Brain microvascular endothelial cell (primary cell): ENCODE measurements at places on chromosomes 16 and 17.

GRCh38 chr16:69861292-69862030 lies 89.7 kb upstream of the CLEC18A start:
- peak; percentile 64 for DNase-seq

DNA sequence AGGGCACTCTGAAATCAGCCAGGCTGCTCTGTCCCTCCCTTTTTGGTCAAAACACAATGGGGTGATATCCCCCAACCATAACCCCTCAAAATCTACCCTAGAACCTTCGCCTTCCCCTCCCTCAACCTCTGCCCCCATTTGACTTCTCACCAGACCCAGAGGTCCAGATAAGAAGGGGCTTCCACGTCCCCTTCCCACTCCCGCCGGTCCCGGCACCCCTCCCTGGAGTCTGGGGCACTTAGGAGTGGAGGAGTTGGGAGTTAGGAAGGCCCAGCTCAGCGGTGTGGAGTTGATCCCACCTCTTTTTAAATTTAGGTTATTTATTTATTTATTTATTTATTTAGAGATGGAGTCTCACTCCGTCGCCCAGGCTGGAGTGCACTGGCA lies 619 bp upstream of the TMEM92 start:
- DNase-seq = no peak

DNA sequence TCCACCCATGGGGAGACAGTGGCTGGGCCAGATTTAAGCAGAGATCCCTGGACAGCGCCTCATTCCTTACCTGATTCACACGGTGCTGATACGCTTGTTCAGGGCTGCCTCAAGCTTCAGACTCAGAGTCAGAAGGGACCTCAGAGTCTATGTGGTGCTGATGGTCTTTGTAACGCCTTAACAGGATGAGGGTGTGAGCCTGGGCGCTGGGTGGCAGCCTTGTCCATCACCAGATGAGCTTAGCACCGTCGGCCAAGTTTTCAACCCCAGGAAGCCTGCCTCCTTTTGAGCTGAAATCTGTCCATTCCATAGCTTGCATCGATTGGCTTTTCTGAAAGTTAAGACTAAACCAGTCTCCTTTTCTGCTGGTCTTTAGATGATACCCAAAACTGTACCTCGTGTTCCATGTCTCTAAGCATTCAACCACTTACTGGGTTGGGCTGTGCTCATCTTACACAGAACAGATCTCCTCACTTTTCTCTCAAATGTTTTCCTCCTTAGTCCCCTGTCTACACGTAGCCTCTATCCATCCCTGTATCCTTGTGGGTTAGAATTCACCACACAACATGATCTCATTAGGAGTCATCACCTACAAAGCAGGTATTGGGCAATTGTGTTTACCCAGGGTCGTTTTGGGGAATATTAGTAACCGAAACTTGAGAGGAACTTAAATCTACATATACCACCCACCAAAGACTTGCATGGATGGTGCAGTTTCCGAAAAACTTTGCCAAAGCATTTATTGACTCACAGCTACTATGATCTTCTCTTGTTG lies 573.4 kb downstream of the CDH13 start:
- DNase-seq = no peak

GRCh38 chr17:17151541-17151940 lies 54.6 kb downstream of the PLD6 start:
- peak; percentile 15 for DNase-seq

DNA sequence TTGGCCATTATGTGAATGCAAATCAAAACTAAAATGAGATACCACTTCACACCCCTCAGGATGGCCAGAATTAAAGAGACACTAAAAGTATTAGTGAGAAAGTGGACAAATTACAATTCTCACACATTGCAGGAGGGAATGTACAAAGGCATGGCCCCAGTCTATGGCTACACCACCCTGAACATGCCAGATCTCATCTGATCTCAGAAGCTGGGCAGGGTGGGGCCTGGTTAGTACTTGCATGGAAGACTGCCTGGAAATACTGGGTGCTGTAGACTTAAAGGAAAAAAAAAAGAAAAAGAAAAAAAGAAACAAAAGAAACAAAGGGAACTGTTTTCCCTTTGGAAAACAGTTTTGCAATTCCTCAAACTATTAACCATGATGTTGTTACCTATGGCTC lies 97.0 kb upstream of the RBL2 start:
- DNase-seq = no peak

DNA sequence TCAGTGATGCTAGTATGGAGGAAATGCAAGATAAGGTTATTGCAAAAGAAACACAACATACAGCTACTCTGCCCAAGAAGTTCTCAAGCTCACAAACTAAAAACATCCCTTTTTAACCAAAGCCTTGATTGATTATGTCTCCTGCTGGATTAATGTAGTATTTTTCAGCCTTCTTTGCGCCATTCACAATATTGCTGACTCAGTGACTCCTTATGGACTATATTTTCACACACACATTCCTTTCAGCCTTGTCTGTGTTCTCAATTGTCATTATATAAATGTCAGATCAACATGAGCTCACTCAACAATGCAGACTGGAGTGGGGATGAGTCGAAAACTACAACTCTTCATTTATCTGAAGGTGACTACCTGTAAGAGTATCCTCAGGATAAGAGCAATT lies 579.3 kb upstream of the CDH8 start:
- DNase-seq = no peak

GRCh38 chr17:78016852-78017251 lies 58.3 kb downstream of the TNRC6C start:
- DNase-seq = no peak

DNA sequence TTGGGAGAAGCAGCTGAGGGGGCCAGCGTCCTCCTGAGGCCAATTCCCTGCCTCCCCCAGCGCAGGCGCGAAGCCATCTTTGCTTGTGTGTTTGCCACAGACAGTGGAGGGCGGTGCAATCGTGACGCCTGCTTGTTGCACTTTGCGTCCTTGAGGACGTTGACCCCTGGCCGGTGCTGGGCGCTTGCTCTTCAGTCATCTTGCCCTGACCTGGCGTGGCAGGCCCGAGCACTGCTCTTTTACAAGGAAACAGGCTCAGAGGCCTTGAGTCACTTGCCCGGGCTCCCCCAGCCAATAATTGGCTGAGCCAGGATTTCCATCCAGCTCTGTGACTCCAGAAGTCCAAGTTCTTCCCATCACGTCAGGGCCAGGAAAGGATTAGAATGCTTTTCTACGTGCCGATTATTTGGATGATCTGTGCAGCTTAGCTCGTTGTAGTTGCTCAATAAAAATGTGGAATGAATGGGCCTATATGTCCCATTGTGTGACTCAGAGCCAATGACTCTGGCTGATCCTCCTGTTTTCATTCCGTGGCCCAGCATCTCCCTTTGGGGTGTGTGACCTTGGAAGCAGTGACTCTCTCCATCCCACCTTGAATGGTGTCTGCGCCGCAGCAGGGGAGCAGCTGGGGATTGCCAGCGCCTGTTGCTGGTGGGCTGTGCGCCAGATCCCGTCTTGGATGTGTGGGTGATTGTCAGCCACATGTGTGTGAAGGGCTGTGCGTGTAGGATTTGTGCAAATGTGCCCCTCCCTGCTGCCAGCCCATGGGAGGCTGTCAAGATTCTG lies 214.1 kb downstream of the SEC14L1 start:
- peak; percentile 66 for DNase-seq

GRCh38 chr17:59761385-59762048 lies 54.1 kb downstream of the VMP1 start:
- peak; percentile 92 for DNase-seq

DNA sequence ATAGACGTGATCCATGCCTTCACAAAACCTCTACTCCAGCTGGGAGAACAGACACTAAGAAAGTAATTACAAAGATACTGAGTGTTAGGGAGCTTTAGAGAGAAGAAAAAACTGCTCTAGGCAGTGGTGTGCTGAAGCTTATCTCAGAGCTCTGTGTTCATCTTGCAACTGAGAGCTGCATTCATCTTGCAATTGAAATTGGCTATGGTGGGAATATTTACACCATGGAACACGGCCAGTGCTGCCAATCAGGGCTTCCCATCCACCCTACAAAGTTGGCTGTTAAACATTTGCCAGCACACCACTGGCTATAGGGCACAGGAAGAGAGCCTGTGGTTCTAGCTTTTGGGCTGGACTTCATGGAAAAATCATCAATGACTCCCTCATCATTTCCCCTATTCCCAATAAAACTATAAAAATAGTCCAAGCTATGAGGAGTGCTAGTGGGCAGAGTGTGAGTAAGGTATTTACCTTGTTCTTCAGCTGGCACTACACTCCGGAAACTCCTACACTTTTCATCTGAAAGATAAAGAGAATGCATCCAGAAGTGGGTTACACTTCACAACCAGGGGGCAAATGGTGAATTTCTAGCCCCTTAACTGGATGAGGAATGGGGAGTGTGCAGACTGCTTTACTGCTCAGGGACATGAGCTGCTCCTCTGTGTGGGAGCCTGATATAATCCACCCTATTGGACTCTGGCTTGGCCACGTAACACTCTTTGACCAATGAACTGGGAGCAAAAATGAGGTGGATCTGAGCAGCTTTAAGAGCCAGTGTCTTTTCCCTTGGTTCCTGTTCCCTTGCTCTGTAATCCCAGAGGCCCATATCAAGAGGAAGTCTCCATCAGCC lies 11.6 kb downstream of the GSG1L2 start:
- DNase-seq = no peak

- no peak for DNase-seq
These were observed at the start of gene TCAP for GRCh38 chr17:39664581-39665561. TSS of gene TCAP (plus strand) at chr17:39665349. CDS start at chr17:39665360, 11 bp downstream.

DNA sequence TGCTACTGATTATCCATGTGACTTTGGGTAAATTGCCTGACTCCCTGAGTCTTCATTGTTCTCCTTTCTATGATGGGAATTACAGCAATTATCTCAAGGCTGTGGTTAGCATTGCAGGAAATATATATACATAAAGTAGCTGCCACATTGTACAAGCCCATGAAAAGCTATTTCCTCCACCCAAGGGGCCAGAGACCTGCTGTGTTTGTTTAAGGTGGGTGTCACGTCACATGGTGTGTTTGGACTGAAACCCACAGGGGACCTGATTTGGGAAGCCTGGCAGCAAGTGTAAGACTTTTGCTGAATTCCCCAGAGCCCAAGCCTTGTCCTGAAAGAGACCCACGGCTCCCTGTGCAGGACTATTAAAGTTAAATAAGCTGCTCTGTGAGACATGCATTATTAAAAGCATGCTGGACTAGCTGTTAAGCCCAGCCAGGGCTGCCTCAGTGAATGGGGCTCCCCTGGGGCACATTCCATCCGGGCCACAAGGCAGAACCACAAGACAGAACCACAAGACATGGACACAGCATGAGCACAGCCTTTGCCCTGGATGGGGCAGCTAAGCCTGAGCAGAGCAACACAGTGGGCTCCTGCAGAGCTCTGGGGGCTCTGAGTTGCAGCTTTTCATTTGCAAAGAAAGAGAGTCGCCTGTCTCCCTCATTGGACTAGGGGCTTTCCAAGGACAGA lies 148.9 kb downstream of the SPACA3 start:
- DNase-seq = no peak

- DNase-seq = no peak
These were observed 259.0 kb downstream of the HS3ST4 start for GRCh38 chr16:25950586-25951281.
